Activated CD8-positive, alpha-beta memory T cell treated with anti-CD3 and anti-CD28 coated beads for 1 hour (primary cell): ENCODE measurements at places on chromosomes 2 and 18.

GRCh38 chr2:3222636-3223035 lies 155.0 kb downstream of the EIPR1 start:
- no peak for DNase-seq

DNA sequence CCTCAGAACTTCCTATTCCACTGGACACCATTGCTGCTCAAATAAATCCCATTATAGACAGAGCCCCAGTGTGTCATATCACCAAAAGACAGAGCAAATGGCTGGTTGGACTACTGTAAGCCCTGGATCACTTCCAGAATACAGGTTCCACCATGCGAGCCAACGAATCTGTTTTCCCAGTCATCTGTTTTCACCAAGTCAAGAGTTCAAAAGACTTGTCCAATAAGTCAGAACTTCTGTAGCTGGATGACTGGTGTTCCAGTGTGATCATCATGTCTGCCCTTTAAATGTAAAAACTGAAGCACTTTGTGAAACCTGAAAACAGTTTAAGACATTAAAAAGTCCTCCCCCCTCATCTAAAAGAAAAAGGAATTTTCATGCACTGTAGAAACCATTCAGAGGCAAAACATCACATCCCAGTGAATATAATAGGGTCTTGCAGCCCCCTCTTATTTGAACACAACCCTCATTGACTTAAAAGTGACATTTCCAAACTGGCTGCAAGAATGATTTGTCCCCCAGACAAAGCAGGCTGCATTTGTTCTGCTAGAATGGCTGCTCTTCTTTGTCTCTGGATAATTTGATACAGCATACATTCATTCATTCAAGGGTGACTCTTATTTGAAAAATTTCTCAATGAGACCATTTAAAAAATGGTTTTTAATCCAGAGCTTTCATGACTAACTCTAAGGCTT lies 64.6 kb upstream of the TANC1 start:
- DNase-seq, result no peak

DNA sequence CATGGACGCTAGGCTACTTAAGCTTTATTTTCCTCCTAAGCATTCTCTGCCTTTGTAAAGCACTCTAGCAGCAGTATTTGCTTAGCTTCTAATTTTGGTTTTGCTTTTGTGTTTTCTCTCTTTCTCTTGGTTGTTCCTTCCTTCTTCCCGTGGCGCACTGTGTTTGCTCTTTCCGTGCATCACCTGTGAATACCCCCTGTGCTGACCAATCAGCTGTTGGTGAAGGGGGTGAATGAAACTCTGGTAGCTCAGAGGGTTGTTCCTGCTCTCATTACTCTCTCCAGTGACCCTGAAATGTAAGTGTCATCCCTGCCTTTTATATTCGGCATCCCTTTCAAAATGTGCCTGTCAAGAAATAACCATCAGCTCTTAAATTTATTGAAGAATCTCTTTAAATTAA lies 45.5 kb upstream of the TNFRSF11A start:
- no peak for DNase-seq

DNA sequence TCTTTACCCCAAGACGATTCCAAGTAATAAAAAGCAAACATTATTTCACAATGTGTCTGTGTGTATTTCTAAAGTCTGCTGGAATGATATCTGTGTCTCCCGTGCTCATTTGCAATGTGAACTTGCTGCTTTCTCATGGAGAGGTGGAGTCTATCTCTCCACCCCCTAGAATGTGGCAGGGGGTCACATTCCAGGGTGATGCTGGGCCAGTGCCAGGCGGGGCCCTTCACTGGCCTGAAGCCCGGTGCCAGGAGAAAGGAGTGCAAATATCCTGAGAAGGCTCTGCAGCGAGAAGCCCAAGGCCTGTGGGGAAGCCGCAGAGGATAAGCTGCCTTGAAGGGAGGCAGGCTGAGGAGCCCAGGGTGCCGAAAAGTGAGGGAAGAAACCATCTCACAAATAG lies 26.8 kb upstream of the LDLRAD4 start:
- no peak for DNase-seq

DNA sequence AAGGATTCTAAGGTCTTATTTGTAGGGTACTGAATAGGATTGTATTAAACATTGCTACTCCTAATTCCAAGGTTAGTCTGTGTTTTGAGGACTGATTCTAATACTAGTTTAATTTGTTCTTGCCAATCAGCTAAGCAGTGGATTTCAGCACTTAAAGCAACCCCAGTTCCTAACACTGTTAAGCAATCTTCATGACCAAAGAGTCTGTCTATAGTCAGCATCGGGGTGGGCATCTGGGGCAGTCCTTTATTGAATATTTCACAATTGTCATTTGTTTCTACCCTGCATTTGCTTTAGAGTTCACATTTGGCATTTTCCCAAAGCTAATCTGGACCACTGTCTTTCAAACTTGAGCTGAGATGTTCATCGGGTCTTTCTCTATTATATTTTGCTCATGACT lies 248.0 kb upstream of the TANK start:
- DNase-seq, result no peak

- no peak for DNase-seq
These were observed 8.0 kb downstream of the PKDCC start for GRCh38 chr2:42055573-42056514.

GRCh38 chr18:44691148-44691925 lies 10.6 kb downstream of the SETBP1 start:
- no peak for DNase-seq
